HepG2 (cell line): ENCODE measurements at places on chromosomes 6 and 20.

DNA sequence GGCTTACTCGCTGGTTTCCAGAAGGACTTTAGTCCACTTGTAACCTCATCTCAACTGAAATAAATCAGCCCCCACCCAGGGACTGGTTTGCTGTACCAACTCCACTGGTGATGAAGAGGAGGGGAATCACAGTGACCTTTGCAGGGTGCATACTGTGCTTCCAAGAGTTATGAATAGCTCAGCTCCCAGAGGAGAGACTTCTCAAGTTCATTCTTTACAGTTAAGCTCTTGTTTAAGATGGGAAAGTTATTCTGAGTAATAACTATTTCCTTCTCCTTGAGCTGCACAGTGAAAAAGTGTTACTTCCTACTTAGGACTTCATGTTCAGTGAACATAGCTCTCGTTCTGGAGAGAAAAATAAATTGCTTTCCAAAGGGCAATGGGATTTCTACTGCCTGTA, 166.5 kb upstream of the ECI2 start:
- DNase-seq: no peak

GRCh38 chr6:46933751-46934150, 12.0 kb upstream of the ADGRF5 start:
- DNase-seq: no peak

- DNase-seq: peak; percentile 2
Observed at GRCh38 chr6:68958327-68958726, 323.2 kb downstream of the ADGRB3 start.

- no peak for DNase-seq
Observed at GRCh38 chr6:135046912-135047311, 7.7 kb downstream of the HBS1L start.

- DNase-seq: no peak
Observed at GRCh38 chr6:165448210-165448609, 138.8 kb upstream of the C6orf118 start.

DNA sequence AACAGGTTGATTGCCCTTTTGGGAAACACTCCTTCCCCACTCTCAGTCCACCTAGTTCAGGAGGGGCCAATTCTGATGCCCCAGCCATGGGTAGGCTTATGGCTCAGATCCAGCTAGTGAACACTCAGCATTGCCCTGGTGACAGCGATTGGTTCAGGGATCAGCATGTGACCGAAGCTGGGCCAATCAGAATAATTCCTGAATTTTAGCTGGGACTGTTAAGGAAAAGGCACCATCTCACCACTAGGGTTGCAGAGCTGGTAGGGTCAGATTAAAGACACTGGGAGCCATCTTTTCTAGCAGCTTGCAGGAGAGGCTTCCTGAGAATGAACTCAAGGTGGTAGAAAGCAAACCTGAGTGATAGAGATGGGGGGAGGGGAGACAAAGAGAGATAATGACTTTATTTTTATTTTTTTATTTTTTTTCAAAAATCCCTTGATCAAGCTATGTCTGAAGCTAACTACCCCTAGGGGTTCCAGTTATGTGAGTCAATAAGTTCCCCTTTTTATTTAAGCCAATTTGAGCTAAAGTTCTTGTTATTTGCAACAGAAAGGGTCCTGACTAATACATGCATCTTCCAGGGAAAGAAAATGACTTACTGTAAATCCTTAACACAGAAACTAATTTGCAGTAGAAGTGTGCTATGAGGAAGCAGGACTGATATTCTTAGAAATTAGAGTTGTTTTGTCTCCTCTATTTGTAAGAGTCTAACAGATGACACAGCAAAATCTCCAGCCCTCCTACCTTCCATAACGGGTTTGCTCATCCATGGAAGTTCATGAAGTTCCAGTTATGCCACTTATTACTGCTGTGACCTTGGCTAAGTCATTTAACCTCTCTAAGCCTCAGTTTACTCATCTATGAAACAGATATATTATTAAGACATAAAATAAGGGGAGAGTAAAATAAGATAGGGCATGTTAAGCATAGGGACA, 44.7 kb downstream of the EYA2 start:
- peak; percentile 32 for DNase-seq

GRCh38 chr20:2535711-2536559, 438 bp upstream of the TMC2 start:
- no peak for DNase-seq

DNA sequence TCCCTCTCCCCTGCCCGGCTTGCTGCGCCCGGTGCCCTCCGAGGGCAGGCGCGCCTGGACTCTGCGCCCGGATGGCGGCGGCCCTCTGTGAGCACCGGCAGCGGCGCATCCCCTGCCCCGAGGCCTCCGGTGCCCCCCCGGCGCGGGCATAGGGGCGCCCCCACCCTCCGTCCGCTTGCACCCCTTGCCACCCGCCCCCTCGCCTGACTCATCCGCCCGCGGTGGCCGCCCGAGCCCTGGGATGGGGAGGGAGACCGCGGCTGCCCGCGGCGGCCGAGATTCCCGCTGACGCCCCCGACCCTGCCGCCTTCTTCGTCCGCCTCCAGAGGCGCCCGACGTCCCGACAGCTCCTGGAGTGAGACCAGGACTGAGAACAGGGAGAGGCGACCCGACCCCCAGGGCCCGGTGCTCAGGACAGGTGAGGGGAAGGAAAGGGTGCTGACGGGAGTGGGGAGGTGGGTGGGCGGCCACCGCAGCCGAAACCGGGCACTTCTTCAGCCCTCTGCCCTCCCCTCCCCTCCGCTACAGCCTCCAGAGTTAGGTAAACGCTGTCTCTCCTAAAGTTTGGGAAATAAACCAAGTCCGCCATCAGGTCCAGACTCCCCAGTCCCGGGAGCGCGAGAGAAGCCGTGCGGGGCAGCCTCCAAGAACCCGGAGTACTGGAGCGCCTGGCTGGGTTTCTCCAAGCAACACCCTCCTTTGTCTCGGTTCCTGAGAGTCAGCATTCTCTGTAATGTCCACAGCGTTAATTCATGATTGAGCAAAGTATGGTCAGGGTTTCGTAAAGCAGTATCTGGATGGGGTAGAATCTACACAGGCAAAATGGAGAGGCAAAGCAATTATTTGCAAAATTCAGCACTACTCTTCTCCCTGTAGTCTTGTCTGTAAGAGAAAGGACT, 539 bp downstream of the TMEM200A start:
- DNase-seq: no peak

DNA sequence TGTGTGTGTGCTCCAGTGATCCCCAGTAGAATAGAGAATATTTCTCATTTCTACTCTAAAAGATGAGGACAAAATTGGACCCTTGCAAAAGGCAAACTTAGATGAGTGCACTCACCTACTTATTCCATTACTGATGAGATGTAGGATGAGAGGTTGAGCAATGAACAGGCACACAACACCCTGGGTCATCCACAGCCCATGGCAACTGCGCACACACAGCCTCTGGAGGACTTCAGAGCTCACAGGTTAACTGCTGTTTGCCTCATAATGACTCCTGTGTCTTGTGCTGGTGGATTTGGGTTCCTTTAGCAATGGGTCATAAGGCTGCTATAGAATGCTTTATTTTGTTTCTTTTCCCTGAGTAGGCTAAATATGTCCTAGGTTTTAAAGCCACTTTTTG, 103.6 kb upstream of the TNFAIP3 start:
- peak; percentile 13 for DNase-seq

- DNase-seq: no peak
Observed at GRCh38 chr6:133100865-133101264, 140.3 kb upstream of the EYA4 start.

GRCh38 chr6:56378966-56379585, 131.7 kb upstream of the COL21A1 start:
- no peak for DNase-seq

- no peak for DNase-seq
Observed at GRCh38 chr6:125853756-125854155, 63.0 kb downstream of the NCOA7 start.

DNA sequence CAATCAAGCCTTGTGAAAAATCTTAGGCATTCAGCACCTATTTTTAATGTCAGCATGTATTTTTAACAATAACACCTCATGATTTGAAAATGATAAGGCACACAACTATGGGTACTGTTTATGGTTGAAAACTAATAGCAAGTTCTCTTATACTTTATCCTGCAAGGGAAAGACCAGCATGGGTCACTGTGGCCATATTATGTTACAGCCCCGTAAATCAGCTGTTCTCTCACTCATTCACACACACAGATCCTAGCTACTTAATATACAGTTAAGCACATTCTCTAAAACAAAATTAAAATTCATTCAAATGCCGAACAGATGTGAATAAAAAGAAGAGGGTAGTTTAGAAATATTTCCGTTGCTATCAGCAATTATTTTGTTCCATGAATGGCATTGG, 224.4 kb downstream of the OGFRL1 start:
- no peak for DNase-seq

DNA sequence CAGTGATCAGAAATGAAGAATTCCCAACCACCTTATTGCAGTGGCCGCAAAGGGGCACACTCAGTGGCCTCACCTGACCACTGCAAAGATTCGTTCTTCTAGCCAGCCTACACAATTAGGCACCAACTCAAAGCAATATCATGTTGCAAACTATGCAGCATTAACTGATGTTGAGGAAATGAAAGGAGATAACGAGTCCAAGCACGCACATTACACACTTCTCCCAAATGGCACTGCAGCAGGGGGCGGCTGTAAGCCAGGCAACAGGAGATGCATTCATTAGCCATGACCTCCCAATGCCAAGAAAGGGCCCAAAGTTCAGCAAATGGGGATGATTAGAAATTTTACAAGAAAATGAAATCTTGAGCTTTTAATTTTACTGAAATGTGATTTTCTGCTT, 39.3 kb downstream of the ATXN1 start:
- no peak for DNase-seq

DNA sequence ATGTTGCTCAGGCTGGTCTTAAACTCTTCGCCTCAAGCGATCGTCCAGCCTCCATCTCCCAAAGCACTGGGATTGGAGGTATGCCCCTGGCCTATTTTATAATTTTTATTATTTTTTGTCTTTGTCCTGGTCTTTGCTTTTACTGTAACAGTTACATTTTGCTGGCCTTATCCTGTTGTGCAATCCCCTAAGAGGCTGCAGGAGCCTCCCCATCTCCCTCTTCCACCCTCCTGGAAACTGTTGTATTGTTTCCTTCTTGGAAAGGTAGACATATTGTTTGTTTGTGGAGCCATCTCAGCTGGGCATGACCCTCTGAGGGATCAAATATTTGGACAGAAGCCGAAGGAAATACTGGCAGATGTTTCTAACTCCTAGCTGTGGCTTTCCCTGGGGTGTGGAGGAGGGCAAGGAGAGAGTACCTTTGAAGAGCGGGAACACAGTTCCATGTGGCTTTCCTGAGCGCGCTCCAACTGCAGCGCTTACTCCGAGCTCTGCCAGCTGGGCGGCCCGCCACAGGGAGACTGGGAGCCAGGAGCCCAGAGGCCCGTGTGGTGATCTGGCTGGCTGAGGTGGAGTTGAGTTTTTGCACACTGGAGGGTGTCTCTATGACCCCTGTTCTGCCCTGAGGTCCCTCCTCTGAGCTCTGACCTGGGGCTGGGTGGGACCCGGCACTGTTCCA, 4.9 kb downstream of the MAPK13 start:
- DNase-seq: no peak

GRCh38 chr6:54574671-54575070, 266.4 kb downstream of the TINAG start:
- no peak for DNase-seq

DNA sequence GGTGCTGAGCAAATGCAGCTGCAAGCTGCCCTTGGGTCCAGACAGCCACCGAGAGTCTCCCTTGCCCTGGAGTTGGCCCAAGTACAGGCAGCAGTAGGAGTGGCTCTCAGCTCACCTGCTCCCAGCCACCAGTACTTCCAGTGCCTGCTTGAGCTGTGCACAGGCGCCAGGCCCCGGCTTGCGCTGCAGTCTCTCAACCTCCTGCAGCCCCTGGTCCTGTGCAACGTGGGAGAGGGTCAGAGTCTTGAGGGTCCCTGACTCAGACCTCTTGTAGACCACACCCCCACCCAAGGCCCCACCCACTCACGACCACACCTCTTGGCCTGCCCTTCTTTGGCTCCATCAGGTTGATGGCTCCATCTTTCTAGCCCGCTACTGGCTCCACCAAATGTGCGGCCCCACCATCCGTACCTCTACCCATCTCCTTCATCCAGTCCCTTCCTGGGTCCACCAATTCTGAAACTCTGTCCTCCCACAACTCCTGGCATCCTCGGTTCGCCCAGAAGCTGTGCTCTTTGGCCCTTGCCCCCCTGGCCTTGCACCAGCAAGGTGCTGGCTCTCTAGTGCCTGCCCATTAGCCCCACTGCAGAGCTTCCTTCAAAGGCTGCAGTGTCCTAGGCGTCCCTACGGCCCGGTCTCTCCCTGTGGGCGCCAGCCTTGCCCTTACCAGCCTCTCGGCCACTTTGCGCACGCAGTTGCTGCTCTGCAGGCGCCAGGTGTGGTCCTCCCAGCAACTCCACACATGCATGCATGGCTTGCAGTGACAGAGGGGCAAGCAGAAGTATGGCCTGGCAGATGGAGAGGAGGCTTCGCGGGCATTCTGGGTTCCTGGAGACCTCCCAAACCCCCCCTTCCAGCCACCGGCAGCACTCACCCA, 16.5 kb upstream of the SPAG4 start:
- DNase-seq: no peak

- no peak for DNase-seq
Observed at GRCh38 chr6:157258878-157259277, 64.4 kb downstream of the TMEM242 start.

DNA sequence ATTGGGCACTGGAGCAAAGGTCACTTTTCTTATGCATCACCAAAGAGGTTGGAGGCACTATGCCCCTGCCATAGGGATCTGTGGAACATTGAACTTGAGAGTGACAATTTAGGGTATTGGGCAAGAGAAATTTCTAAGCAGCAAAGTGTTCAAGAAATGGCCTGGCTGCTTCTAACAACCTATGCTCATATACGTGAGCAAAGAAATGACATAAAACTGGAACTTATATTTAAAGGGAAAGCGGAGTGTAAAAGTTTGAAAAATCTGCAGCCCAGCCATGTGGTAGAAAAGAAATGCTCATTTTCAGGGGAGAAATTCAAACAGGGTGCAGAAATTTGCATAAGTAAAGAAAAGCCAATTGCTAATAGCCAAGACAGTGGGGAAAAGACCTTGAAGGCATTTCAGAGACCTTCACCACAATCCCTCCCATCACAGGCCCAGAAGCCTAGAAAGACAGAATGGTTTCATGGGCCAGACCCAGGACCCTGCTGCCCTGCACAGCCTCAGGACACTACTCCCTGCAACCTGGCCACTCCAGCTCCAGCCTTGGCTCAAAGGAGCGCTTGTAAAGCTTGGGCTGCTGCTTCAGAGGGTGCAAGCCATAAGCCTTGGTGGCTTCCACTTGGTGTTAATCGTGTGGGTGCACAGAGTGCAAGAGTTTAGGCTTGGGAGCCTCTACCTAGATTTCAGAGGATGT, 24.4 kb downstream of the NCR2 start:
- DNase-seq: no peak

GRCh38 chr6:8462694-8463093, 27.3 kb upstream of the SLC35B3 start:
- no peak for DNase-seq

- no peak for DNase-seq
Observed at GRCh38 chr6:5936631-5937030, 70.1 kb downstream of the NRN1 start.
